ENCODE measurements at places on chromosomes 5 and 9.

GRCh38 chr9:89919171-89919681 lies 314.4 kb downstream of the GADD45G start:
- no peak for DNase-seq

DNA sequence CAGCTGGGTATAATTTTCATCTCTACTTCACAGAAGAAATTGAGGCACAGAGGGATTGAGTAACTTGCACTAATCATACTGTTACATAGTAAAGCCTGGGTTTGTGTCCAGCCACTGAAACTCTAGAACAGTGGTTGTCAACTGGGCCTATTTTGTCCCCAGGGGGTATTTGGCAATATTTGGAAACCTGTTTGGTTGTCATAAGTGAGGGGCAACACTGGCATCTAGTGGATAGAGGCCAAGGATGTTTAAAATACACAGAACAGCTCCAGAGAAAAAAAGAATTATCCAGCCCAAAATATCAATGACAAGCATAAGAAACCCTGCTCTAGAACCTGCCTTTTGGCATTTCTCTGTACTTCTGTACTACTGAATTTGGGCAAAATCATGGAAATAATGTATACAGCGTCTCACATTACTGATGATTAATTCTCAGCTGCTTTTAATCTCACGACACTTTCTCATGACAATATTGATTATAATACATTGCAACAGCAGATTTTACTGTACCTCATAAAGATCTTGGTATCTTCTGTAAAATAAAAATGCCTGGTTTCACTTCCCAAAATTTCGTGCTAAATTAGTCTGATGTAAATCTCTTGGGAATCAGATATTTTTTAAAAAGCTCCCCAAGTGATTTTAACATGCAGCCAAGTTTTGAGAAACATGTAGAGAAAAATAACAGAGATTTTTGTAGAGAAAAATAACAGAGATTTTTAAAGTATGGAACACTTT lies 112.7 kb downstream of the RORB start:
- peak; percentile 9 for DNase-seq

GRCh38 chr5:43376496-43377140 lies 35.6 kb downstream of the CCL28 start:
- DNase-seq = no peak

- DNase-seq = no peak
Measured at GRCh38 chr5:176868731-176869130, 30.4 kb downstream of the HK3 start.

GRCh38 chr5:150159031-150159430 lies 3.4 kb upstream of the PDGFRB start:
- no peak for DNase-seq
